A549 treated with Hydrocortisone at 1 μM for 4 hours (cell line): ENCODE measurements at places on chromosomes 11 and 22. TPM values are rescaled to one million over a fixed set of nuclear protein-coding genes. Genes with fewer than 3 reads are reported as not detected.

The BAIAP2L2 gene
- 5.3 to 8.0 TPM (median 7.2 TPM) in 5 replicates for total RNA-seq

The TMEM132A gene
- 92.5 to 131 TPM (median 123 TPM) in 5 replicates for total RNA-seq

The CD3E gene
- total RNA-seq = not detected in 5 replicates

The CHADL gene
- not detected in 5 replicates for total RNA-seq

The TBRG1 gene
- total RNA-seq = 16.0 to 17.5 TPM (median 16.3 TPM) in 5 replicates
